Activated CD8-positive, alpha-beta memory T cell treated with anti-CD3 and anti-CD28 coated beads for 4 hours (primary cell): ENCODE measurements at places on chromosomes 7 and 10.

DNA sequence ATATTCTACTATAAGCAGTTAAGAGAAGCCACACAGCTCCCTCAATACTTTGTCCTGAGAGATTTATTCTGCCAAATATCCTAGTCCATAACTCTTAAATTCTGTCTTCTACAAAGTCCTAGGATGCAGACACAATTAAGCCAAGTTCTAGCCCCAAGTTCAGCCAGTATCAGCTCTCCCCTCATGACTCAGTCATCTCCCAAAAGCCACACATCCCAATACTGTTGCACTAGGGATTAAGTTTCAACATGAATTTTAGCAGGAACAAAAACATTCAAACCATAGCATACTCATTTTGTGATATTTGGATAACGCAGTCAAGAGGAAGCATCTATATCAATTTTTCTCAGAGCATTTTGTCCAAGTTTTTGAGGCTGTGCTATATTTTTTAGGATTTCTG lies 277.4 kb downstream of the FZD1 start:
- no peak for DNase-seq

DNA sequence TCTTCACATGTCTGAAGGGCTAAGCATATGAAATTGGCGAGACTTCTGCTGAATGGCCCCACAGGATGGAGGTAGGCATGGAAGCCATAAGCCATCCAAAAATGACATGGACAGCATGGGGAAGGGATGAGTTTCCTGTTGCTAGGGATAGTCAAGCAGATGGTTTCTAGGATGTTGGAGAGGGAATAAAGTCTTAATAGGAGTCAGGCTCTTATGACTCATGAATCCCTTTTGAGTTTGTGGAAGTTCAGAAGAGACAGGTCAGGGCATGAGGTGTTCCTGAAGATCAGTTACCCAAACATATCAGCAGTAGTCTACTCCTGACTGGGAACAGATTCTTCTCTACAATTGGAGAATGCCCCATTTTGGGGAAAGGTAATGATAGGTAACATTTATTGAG lies 243.9 kb downstream of the REEP3 start:
- DNase-seq = no peak

DNA sequence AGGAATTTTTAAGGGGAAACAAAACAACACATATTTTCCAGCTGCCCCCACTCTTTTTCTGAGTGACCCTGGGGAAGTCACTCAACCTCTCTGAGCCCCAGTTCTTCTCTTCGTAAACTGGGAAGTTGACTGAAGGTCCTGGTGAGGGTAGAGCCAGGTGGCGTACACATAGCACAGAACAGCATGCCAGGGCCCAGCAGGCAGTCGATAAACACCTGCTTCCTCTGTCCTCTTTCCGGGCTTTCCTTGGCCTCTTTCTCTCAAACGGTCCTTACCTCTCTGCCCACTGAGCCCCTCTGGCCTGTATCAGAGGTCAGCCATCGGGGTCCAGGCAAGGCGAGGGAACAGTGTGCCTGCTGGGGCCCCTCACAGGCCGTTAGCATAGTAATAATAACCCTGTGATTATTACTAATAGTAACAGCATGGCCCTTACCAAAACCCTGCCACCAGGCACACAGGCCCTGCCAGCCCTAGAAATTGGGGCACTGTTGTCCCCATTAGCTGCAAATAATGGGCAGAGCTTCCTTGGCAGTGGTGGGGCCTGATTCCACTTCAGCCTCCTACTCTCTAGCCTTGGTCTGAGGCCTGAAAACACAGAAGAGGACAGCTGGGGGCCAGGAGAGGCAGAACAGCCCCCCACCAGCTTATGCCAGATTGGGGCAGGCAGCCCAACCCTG lies 37.3 kb upstream of the SLC29A3 start:
- no peak for DNase-seq

DNA sequence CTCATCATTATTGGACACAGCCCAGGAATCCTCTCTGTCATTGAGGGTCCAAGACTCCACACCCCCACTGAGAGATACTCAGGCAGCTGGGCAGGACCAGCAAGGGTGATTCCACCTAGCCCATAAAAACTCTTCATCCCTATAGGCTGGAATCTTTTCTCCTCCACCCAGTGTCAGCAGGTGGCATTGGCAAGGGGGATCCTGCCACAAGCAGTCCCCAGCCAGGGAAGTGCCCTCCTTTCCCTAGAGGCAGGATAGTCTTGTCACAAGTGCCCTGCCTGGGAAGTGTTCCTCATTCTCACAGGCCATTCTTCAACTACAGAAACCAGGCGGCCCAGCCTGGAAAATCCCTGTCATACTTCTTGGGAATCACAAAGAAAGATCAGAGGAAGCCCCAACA lies 533.6 kb downstream of the GRID1 start:
- DNase-seq = no peak

- DNase-seq = no peak
Measured at GRCh38 chr10:24446739-24447138, 237.8 kb downstream of the KIAA1217 start.

- DNase-seq = no peak
Measured at GRCh38 chr7:112990624-112991023, 96.0 kb downstream of the GPR85 start.

- no peak for DNase-seq
Measured at GRCh38 chr10:93670372-93670771, 32.0 kb downstream of the FRA10AC1 start.

DNA sequence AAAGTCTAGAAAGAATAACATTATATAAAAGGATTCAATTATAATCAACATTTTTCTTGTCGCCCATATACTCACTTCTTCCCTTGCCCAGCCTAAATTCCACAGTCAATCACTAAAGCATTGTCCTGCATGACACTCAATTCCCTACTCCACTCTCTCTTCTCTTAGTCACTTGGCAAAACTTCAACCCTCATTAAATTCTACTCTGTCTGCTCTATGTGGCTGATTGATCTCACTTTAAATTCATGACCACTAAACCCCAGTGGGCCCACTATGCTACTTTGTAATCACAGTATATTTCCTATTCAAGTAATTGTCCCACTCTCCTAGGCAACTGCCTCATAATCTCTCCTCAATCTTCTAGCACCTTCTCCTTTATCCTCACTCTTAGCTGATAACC lies 54.1 kb downstream of the MTERF1 start:
- DNase-seq = no peak

GRCh38 chr7:117041822-117042221 lies 88.5 kb downstream of the ST7 start:
- no peak for DNase-seq

GRCh38 chr7:12777257-12777656 lies 89.8 kb downstream of the ARL4A start:
- DNase-seq = no peak
